SK-MEL-5 (cell line): ENCODE measurements at places on chromosomes 11 and 22. TPM values are rescaled to one million over a fixed set of nuclear protein-coding genes. Genes with fewer than 3 reads are reported as not detected.

The DUSP8 gene
- total RNA-seq: 0.48 and 0.85 TPM in 2 replicates

GRCh38 chr22:16831257-16831656 lies 6.0 kb upstream of the XKR3 start:
- no peak for DNase-seq

DNA sequence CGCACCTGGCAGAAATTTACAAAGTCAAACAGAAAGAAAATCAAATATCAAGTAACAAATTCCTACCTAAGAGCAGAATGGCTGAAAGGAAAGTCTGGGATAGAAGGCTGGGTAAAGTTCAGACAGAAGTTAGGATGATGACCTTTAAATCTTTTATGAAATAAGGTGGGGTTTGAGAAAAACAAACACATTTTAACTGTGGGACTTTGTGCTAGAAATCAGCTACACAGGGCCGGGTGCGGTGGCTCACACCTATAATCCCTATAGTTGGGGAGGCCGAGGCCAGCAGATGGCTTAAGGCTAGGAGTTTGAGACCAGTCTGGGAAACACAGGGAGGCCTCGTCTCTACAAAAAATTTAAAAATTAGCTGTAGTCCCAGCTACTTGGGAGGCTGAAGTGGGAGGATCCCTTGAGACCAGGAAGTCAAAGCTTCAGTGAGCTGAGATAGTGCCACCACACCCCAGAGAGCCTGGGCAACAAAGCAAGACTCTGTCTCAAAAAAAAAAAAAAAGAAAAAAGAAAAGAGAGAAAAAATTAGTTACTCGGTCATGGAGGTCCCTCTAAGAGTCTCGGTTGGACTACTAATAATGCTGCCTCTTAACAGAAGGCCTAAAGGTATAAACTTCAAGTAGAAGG lies 119.7 kb upstream of the BID start:
- no peak for DNase-seq

The PC gene
- 17.0 and 19.9 TPM in 2 replicates for total RNA-seq

DNA sequence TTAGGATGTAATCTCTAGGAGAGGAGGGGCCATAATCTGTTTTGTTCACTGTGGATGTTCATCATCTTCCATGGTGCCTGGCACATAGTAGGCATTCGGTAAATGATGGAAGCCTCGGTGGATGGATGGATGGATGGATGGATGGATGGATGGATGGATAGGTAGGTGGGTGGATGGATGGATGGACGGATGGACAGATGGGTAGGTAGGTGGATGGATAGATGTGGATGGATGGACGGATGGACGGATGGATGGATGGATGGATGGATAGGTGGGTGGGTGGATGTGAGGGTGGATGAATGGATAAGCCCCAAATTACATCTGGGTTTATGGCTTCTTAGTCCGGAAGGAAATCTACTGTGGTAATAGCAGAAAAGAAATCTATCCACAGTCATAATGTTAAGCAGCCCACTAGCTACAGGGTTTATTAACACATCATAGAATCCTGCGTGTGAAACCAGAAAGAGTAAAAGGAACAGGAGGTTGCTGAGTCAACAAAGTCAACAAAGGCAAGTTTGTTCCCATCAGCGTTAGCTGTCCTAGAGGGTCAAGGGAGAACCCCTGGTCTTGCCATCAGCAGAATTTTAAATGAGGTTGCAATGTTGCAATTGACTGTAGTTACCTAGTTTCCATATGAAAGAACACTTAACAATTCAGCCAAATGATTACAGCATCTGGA lies 82.8 kb downstream of the C11orf91 start:
- DNase-seq: peak; percentile 64

DNA sequence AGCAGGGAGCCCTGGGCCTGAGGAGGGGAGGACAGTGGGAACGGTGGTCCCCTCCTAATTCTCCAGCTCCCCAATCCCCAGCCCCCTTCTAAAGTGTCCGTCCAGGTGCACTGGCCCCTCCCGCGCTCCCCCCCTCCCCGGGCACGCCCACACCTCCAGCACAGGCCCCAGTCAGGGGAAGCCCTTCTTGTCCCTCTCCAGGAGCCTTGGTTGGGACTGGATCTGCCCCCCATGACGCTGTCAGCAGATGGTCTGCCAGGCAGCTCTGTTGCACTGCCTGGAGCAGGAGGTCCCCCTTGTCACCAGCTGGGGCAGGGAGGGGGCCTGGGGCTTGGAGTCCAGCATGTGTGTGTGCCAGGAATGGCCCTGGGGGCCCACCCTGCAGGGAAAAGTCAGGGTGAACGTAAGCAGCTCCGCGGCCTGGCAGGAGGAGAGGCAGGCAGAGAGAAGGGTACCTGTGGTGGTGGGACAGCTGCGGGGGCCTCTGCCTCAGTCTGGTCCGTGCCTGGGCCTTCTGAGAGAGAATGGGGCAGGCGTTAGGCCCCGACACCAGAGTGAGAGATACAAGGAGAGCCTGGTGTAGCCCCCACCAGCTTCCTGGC lies 1.6 kb downstream of the IRF7 start:
- DNase-seq: no peak

DNA sequence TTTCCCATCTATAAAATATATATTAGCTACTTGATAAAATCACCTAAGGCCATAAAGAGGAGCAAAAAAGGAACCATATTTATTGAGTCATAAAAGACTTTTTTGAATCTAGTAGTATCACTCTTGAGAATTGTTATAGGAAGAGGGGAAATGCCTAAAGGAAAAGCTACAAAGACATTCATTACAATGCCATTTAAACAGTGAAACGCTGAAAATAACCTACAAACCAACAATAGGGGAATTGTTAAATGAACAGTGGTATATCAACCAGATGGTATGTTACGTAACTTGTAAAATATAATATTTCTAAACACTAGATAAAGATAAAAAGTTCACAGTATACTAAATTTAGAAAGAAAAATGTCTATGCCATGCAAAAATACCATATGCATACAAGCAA lies 47.5 kb downstream of the FAM181B start:
- DNase-seq: peak; percentile 66

DNA sequence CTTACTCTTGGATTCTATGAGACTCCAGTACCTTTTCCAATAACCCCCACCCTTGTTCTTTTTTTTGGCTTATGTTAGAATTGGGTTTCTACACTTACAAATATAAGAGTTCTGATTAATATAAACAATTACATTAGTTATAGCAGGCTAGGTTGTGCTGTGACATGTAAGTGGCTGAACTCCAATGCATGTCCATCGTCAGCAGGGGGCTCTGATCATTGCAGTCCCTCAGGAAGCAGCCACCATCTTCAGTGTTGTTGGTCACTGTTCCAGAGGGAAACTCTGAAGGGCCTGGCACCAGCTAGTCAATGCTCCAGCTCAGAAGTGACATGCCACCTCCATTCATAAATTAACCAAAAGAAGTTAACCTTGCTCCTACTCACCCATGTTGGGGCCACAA lies 5.6 kb downstream of the LIPT2 start:
- DNase-seq: peak; percentile 73

- peak; percentile 50 for DNase-seq
Observed at GRCh38 chr11:48210052-48210451, 6.6 kb upstream of the OR4B1 start.

GRCh38 chr11:132251061-132251460 lies 880.6 kb downstream of the NTM start:
- DNase-seq: no peak

The ZNF280B gene
- 8.4 and 9.1 TPM in 2 replicates for total RNA-seq

GRCh38 chr11:106410902-106411301 lies 333.4 kb downstream of the AASDHPPT start:
- DNase-seq: no peak

The APOBEC3G gene
- total RNA-seq: 9.8 and 14.0 TPM in 2 replicates

DNA sequence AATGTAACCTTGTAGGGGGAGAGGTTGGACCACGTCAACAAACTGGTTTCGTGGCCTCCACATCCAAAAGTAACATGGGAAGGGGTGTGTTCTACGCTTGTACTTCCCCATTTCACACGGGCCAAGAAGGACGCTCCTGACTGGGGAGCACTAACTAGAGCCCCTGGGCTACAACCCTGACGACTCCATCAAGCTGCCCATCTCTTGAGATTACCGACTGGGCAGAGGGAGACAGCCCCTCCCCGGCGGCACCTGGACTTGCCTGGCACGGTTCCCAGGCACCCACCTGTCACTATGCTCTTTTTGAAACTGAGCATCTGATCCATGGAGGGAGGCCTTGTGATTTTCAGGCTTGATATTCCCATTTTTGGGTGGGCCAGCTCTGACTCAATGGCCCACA lies 68.5 kb downstream of the SHANK2 start:
- DNase-seq: no peak

DNA sequence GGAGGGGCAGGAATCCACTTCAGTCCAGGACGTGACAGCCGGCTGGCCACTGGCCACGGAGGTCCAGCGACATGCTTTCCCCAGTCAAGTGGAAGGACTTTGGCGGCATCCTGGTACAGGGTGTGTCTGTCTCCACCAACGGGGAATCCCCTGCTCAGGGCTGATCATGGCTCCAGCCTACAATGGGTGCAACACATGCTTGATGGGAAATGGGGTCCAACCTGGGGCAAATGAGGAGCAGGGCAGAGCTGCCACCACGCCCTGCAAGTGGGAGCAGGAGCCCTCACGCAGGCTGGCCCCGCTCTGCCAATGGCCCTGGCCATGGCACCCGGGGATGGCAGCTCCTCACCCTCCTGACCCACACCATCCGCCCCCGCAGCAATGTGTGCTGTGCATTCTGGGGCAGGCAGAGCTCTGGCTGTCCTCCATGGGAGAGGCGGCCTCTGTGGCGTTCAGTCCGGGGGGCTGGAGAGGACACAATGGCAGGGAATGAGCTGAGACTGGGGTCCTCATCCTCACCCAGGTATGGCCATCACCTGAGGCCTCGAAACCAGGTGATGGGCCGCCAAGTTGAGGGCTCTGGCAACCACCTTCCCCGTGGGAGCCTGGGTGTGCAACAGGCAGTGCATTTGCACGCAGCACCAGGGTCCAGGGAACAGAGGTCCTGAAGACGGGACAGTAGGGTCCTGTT lies 5.8 kb upstream of the SEPTIN5 start:
- DNase-seq: no peak

GRCh38 chr11:8084352-8084751 lies 3.3 kb downstream of the TUB start:
- no peak for DNase-seq

The FOLR2 gene
- not detected in 2 replicates for total RNA-seq

DNA sequence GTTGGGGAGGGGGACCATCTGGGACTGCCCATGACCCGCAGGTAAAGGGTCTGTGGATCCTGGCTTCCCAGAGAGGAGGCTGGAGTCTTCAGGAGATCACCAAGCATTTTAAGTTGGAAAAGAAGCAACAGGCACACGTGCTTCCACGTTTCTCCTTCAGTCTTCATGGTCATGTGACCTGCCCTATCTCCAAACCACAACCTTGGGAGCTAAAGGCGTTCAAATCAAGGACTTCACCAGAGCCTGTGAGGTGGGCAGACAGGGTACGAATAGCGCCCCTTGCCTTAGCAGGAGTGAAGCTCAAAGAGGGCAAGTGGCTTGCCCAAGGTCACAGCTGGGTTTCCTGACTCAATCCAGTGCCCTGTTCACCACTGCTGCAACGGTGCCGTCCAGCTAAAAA lies 6.7 kb downstream of the TMEM184B start:
- DNase-seq: no peak

- DNase-seq: no peak
Observed at GRCh38 chr11:111765320-111765983, 737 bp downstream of the PPP2R1B start.

The GAS2L1 gene
- 6.9 and 9.1 TPM in 2 replicates for total RNA-seq

The ACTN3 gene
- not detected in 2 replicates for total RNA-seq

DNA sequence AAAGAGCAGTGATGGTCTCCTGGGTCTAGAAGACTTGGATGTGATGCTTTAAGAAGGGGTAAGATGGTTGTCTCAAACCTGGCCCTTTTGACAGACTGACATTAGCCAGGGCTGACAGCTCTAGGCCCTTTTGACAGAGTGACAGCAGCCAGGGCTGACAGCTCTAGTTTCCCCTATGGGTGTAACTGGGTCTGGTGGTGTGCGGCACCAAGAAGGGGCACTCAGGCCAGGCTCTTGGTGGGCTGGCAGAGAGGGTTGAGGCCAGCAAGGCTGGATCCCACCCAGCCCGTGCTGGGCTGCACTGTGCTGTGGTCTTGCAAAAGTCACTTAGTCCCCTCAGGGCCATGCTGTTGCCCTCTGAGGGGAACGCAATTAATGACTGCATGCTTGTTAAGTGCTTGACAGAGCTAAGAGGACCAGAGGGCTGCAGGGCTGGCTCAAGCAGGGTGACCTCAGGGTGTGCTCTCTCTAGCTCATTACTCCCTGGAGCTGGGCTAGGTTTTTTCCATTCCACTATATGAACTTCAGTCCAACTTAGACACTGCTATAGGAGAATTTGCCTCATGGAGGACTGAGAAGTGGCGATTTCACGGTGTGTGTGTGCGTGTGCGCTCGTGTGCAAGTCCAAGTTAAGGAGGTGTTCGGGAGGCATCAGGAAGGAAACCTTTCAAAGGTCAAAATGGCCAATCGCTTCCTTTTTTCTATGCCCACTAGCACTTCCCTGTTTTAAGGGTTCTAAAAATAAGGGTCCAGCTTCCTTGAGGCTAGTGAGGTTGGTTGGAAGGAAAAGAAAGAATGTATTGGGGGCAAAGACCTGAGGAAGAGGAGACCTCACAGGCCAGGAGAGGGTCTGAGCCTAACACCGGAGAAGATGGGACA lies 4.4 kb downstream of the UBASH3B start:
- no peak for DNase-seq

The EIF4G2 gene
- 934 and 959 TPM in 2 replicates for total RNA-seq

GRCh38 chr11:26719289-26719973 lies 2.4 kb downstream of the SLC5A12 start:
- DNase-seq: no peak

The ENTHD1 gene
- 41.5 and 41.9 TPM in 2 replicates for total RNA-seq

DNA sequence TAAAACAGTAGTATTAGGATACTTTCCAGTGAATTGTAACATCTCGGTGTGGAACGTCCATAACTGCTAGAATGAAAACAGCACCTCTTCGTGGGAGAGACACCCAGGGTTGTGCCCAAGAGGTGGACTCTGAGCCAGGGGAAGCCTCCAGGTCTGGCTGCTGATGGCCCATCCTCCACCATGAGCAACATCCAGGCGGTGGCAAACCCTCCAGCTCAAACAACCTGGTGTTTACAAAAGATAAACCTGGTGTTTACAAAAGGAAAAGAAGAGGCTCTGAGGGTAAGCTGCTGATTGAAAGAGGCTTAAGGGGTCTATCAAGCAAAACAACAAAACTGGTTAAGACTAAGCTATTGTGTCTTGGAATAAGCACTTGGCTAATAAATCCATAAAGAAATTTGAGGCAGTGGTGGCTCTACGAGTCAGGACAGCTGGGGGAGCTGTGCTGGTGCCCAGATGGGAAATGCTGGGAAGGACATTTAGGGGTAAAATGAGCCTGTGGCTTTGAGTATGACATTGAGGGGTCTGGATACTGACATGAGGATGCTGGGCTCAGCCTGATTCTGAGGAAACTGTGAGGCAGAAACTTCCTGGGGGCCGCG lies 909.0 kb downstream of the BRD1 start:
- DNase-seq: no peak

GRCh38 chr22:23401111-23401909 lies 178.8 kb downstream of the IGLL1 start:
- DNase-seq: no peak
